ENCODE measurements at places on chromosomes 12 and 14. TPM values are rescaled to one million over a fixed set of nuclear protein-coding genes. Genes with fewer than 3 reads are reported as not detected.

Gene KLRF2
- total RNA-seq, result not detected

Gene KRT79
- total RNA-seq, result not detected

Gene SSTR1
- total RNA-seq, result not detected

Gene AHSA1
- 71.0 TPM for total RNA-seq

Gene SDS
- total RNA-seq, result not detected

Gene PFDN5
- total RNA-seq, result 600 TPM

Gene ENDOU
- 0.12 TPM for total RNA-seq

Gene PLEKHH1
- total RNA-seq, result not detected

Gene CHGA
- total RNA-seq, result not detected

DNA sequence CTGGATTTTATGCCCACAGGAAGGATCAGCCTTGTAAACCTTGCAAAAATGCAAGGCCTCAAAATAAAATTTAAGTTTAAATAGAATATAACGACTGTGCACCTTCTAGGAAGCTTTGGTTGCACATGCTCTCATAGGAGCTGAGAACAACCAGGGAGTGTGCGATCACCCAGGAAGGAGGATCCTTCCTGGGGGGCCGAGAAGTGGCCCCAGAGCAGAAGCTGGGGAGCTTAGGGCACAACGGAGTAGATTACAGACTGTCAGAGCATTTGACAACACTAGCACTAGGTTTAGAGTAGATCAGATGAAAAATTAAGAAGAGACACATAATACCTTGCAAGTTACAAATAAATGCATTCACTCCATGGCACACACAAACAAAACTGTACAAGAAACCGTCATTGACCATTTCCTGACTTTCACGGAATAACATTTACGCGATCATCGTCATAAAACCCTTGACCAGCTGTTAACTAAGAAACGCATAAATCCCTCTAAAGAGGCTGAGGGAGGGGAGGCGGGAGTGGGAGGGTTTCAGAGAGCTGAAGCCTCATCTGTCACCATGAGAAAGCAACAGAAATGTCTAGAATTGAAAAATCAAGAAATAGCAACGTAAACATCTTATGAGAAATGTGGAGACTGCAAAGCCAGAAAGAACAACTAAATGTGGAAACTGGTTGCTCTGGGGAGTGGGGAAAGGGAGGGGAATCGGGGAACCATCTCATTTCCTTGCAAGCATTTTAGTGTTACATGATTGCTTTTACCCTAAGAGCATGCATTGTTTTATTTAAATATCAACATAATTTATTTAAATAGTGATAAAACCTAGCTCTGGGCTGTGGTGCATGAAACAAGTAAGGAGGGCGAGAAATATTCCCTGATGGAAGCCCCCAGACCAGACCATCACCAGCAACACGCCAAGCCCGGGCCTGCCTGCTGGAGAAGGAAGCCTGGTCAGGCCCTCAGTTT, 13.1 kb upstream of the CCDC85C start:
- peaks cover 29% of the 10 kb centered on the region for H3K27me3 ChIP-seq
- no peak overlapping the region for H3K27ac ChIP-seq
- no peak for DNase-seq

DNA sequence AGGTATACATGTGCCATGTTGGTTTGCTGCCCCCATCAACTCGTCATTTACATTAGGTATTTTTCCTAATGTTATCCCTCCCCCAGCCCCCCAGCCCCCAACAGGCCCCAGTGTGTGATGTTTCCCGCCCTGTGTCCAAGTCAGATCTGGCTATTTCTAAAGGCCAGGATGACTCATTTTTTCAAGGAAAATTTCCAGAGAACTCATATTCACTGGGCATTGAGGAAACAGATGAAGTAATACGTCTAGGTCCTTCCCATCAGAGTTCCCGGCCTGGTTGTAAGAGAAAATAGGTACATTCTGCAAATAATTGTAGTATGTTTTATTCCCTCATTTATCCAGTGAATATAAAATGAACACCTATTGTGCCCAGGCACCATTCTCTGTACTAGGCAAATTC, 345.2 kb downstream of the BCL11B start:
- H3K27me3 ChIP-seq, result no peaks in the 10 kb centered on the region
- no peaks in the 10 kb centered on the region for H3K36me3 ChIP-seq
- H3K27ac ChIP-seq, result no peak overlapping the region
- H3K4me3 ChIP-seq, result no peak overlapping the region
- H3K4me1 ChIP-seq, result peaks cover 20% of the 10 kb centered on the region

DNA sequence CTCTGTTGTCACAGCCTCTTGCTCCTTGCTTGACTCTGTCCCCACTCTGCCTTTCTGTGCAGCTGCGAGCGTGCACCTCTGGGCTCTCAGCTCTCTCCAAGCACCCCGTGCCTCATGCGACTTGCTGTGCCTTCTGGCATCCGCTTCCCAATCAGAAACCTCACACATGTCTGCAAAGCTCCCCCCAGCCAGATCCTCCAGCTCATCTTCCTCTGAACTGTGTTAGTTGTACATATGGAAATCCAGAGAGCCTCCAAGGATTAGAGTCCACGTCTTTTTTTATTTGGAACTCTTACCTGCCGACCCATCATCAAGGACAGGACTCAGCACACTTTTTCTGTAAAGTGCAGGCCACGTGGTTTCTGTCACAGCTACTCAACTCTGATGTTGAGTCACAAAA, 70.5 kb downstream of the ANO2 start:
- no peak for DNase-seq
- H3K27me3 ChIP-seq, result peaks cover 33% of the 10 kb centered on the region
- peaks cover 2% of the 10 kb centered on the region for H3K36me3 ChIP-seq
- H3K27ac ChIP-seq, result no peak overlapping the region
- H3K4me1 ChIP-seq, result no peaks in the 10 kb centered on the region
- H3K4me3 ChIP-seq, result no peak overlapping the region

GRCh38 chr12:109590566-109590965, 17.0 kb downstream of the MVK start:
- H3K4me1 ChIP-seq, result peaks cover 16% of the 10 kb centered on the region
- H3K27me3 ChIP-seq, result no peaks in the 10 kb centered on the region
- H3K36me3 ChIP-seq, result no peaks in the 10 kb centered on the region
- H3K4me3 ChIP-seq, result no peak overlapping the region
- DNase-seq, result no peak

DNA sequence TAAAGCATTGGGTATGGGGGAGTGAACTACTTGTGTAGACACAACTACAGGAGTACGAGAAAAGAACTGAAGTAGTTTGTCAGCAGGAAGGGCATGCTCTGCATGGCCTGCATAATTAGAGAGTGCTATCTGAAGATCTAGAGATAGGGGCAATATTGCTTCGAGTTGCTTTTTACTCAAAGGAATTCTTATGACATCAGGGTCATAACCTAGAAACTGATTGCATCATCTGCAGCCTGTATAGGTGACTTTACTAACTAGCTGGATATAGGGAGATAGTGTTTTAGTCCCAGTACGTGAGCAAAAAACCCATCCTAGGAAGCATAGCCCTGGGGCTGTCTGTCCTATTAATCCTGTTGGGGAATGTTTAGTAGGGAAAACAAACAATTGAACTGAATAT, 39.8 kb downstream of the TMTC3 start:
- H3K36me3 ChIP-seq, result peaks cover 15% of the 10 kb centered on the region
- H3K27me3 ChIP-seq, result no peaks in the 10 kb centered on the region
- H3K27ac ChIP-seq, result no peak overlapping the region
- no peaks in the 10 kb centered on the region for H3K4me1 ChIP-seq
- no peak overlapping the region for H3K4me3 ChIP-seq
- DNase-seq, result no peak

DNA sequence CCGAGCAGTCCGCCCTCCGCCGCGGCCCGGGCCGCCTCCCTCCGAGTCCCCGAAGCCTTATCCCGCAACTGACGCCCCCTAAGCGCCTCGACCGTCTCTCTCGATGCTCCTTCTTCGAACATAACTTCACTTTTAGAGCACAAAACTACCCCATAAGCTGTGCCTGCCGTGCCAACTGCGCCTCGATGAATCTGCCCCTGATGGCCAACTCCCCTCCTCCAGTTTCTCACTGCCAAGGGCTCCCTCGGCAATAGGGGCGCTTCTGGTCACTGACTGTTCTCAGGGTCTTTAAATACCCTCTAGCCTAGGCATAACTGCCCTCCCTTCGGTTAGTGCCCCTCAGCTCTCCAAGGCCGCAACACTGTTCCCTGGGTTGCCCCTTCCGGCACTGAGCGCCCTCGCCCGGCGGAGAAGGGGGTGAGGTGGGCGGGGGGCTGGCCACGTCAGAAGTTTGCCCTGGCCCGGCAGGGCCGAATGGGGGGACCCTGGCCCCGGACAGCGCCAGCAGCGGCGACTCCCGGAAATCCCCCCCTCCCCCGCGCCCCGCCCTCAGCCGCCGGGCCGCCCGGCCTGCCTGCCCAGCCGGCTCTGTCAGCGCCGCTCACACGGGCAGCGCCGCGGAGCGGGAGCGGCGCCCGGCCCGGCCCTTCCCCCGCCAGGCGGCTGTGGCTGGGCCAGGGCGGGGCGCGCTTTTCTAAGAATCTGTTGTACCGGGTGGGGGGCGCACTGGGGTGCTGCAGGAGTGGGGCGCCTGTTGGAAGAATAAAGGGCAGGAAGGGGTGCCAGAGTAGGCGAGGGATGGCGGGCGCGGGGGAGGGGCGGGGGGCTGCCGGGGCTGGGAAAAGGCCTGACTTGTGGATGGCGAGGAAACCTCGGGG, 10.6 kb downstream of the RARG start:
- H3K36me3 ChIP-seq, result peaks cover 10% of the 10 kb centered on the region
- no peaks in the 10 kb centered on the region for H3K27me3 ChIP-seq
- peaks cover 67% of the 10 kb centered on the region for H3K4me1 ChIP-seq
- DNase-seq, result peak; percentile 38

DNA sequence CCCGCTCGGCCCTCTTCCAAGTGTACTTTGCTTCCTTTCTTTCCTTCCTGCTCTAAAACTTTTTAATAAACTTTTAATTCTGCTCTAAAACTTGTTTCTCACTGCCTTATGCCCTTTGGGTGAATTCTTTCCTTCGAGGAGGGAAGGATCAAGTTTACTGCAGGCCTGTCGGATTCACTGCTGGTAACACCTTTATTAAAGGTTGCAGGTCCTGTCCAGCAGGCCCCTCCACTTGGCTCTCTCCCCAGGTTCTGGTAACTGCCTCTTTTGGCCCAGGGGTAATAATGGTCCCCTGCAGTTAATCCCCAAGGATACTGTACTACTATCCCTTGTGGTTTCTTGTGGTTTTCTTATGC, 152.7 kb upstream of the EEA1 start:
- no peaks in the 10 kb centered on the region for H3K36me3 ChIP-seq
- no peak overlapping the region for H3K4me3 ChIP-seq
- no peaks in the 10 kb centered on the region for H3K4me1 ChIP-seq
- H3K27ac ChIP-seq, result no peak overlapping the region
- no peaks in the 10 kb centered on the region for H3K27me3 ChIP-seq

- H3K4me3 ChIP-seq, result no peak overlapping the region
- DNase-seq, result no peak
- H3K36me3 ChIP-seq, result peaks cover 5% of the 10 kb centered on the region
- H3K27ac ChIP-seq, result no peak overlapping the region
These were observed 10.9 kb downstream of the NAA25 start for GRCh38 chr12:112097641-112098040.

- peaks cover 4% of the 10 kb centered on the region for H3K27me3 ChIP-seq
- H3K36me3 ChIP-seq, result no peaks in the 10 kb centered on the region
- H3K4me1 ChIP-seq, result peaks cover 10% of the 10 kb centered on the region
- no peak for DNase-seq
These were observed 1.8 kb upstream of the IAPP start for GRCh38 chr12:21370845-21371449.

DNA sequence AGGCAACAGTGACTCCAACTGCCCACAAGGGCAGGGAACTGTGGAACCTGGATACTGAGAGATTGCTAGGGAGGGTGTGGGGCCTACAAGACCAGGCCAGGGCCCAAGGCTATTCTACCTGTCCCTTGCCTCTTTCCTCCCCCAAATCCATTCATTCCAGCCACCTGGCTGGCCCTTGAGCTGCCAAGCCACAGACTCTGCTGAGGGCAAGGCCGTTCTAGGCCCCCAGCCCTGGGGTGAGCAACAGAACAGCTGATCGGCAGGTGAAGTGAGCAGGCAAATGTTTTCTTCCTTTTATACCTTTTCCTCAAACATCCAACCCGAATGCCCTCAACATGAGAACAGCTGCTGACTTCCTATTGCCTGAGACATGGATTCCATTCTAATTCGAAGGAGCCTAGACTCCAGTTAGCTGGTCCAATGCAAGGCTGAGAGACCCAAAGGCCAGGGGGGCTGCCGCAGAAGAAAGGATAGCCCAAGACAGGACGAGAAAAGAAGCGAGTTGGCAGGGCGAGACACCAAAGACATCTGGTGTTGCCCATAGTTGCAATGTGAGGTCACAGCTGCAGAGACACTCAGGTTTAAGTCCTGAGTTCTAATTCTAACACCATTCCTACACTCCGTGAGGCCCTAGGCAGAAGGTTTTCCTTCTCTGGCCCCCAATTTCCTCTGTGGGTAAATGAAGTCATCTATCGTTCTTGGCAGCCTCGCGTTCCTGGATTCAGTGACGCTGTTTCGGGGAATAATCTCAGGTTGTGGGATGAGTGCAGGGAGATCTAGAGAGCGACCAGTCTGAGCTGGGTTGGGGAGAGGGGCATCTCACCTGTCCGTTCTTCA, 1.7 kb downstream of the C1QL4 start:
- no peak for DNase-seq
- no peak overlapping the region for H3K27ac ChIP-seq
- peak overlapping the region; percentile 21 for H3K4me3 ChIP-seq
- peaks cover 2% of the 10 kb centered on the region for H3K36me3 ChIP-seq
- H3K27me3 ChIP-seq, result peaks cover 75% of the 10 kb centered on the region

GRCh38 chr14:71399057-71399487, 491.8 kb downstream of the PCNX1 start:
- peak overlapping the region; percentile 92 for H3K27ac ChIP-seq
- no peak for DNase-seq
- no peaks in the 10 kb centered on the region for H3K36me3 ChIP-seq
- H3K4me3 ChIP-seq, result peak overlapping the region; percentile 25
- peaks cover 29% of the 10 kb centered on the region for H3K4me1 ChIP-seq
- no peaks in the 10 kb centered on the region for H3K27me3 ChIP-seq

- no peaks in the 10 kb centered on the region for H3K4me1 ChIP-seq
- no peaks in the 10 kb centered on the region for H3K36me3 ChIP-seq
- no peak overlapping the region for H3K27ac ChIP-seq
- no peaks in the 10 kb centered on the region for H3K27me3 ChIP-seq
- no peak overlapping the region for H3K4me3 ChIP-seq
- DNase-seq, result no peak
These were observed 235.8 kb upstream of the ALG10 start for GRCh38 chr12:33786532-33786931.

- H3K27ac ChIP-seq, result no peak overlapping the region
- no peaks in the 10 kb centered on the region for H3K4me1 ChIP-seq
- no peak for DNase-seq
- no peak overlapping the region for H3K4me3 ChIP-seq
These were observed 19.4 kb upstream of the LRRC9 start for GRCh38 chr14:59900556-59900955.

GRCh38 chr14:91732439-91732838, 553 bp upstream of the CATSPERB start:
- no peak overlapping the region for H3K27ac ChIP-seq
- no peaks in the 10 kb centered on the region for H3K4me1 ChIP-seq
- H3K36me3 ChIP-seq, result peaks cover 4% of the 10 kb centered on the region
- peaks cover 6% of the 10 kb centered on the region for H3K27me3 ChIP-seq
- H3K4me3 ChIP-seq, result no peak overlapping the region

Data from T-helper 17 cell (primary cell).